D341Med (cell line): ENCODE measurements at places on chromosomes 5 and 9.

GRCh38 chr9:2159521-2160454, 144.6 kb downstream of the SMARCA2 start:
- no peak for DNase-seq

DNA sequence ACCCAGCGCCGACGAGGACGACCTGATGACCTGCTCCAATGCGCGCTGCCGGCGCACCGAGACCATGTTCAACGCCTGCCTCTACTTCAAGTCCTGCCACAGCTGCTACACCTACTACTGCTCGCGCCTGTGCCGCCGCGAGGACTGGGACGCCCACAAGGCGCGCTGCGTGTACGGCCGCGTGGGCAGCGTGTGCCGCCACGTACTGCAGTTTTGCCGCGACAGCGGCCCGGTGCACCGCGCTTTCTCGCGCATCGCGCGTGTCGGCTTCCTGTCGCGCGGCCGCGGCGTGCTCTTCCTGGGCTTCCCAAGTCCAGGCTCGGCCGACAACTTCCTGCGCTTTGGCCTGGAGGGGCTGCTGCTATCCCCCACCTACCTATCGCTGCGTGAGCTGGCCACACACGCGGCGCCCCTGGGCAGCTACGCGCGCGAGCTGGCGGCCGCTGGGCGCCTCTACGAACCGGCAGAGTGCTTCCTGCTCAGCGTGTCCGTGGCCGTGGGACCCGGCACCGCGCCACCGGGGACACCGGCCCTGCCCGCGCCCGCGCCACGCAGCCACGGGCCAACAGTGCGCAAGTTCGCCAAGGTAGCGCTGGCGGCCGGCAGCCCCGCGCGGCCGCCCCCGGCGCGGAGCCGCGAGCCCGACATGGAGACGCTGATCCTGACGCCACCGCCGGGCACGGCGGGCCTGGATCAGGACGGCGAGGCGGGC, 2.7 kb upstream of the PHPT1 start:
- no peak for DNase-seq

- peak; percentile 81 for DNase-seq
Observed at GRCh38 chr5:151115272-151115905, 34.6 kb upstream of the TNIP1 start.

- no peak for DNase-seq
Observed at GRCh38 chr5:113607361-113607760, 93.9 kb downstream of the YTHDC2 start.

GRCh38 chr9:132744881-132745755, 74.9 kb downstream of the GTF3C4 start:
- peak; percentile 86 for DNase-seq

DNA sequence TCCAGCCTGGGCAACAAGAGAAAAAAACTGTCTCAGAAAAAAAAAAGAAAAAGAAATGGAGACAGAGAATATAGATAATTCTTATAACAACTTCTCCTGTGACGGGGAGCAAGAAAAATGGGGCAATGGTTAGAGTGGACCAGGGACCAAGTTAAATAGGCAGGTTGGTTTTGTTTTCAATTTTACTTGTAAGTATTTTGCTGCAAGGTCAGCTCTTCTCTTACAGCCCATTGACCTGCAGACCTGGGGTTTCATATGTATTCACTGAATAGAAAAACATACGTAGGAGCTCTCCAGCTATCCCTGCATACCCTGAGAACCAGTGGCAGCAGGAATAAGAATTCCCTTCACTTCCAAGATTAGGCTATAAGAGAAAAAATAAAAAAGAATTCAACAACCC, 29.2 kb upstream of the IL13 start:
- no peak for DNase-seq

GRCh38 chr5:139666551-139666950, 18.4 kb downstream of the CXXC5 start:
- no peak for DNase-seq

GRCh38 chr5:163585206-163585605, 79.8 kb downstream of the MAT2B start:
- no peak for DNase-seq

GRCh38 chr5:149532413-149532812, 18.8 kb downstream of the CSNK1A1 start:
- no peak for DNase-seq

DNA sequence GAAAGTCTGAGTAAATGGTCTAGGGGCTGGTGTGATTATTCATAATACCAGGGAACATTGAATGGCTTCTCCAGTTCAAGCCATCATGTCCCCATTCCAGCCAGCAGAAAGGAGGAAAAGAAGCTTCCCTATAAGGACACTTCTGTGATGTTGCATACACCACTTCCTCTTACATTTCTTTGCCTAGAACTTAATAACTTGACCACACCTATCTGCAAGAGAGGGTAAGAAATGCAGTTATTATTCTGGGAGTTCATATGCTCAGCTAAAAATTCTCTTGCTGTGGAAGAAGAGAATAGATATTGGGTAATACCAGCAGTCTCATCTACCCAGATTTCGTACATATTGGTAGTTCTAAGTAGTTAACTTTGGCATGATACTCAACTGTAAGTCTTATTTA, 166.1 kb downstream of the SLC28A3 start:
- DNase-seq, result no peak

- no peak for DNase-seq
Observed at GRCh38 chr5:116484645-116485044, 90.0 kb downstream of the SEMA6A start.

GRCh38 chr5:94849821-94850736, 231.6 kb downstream of the SLF1 start:
- peak; percentile 45 for DNase-seq

DNA sequence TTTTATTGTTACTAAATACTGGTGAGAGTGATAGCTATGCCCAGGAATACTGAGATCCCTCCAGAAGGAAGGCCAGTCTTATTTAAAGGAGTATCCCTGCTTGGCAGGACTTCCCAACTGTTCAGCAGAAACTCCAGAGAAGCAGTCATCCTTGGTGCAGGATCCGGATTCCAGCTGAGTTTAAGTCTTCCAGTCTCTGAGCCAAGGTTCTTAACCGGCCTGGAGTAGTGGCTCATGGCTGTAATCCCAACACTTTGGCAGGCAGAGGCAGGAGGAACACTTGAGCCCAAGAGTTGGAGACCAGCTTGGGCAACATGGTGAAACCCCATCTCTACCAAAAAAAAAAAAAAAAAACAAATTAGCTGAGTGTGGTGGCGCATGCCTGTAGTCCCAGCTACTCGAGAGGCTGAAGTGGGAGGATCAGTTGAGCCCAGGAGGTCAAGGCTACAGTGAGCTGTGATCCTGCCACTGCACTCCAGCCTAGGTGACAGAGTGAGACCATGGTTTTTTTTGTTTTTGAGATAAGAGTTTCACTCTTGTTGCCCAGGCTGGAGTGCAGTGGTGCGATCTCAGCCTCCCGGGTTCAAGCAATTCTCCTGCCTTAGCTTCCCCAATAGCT, 7.6 kb downstream of the NAIF1 start:
- DNase-seq, result no peak

DNA sequence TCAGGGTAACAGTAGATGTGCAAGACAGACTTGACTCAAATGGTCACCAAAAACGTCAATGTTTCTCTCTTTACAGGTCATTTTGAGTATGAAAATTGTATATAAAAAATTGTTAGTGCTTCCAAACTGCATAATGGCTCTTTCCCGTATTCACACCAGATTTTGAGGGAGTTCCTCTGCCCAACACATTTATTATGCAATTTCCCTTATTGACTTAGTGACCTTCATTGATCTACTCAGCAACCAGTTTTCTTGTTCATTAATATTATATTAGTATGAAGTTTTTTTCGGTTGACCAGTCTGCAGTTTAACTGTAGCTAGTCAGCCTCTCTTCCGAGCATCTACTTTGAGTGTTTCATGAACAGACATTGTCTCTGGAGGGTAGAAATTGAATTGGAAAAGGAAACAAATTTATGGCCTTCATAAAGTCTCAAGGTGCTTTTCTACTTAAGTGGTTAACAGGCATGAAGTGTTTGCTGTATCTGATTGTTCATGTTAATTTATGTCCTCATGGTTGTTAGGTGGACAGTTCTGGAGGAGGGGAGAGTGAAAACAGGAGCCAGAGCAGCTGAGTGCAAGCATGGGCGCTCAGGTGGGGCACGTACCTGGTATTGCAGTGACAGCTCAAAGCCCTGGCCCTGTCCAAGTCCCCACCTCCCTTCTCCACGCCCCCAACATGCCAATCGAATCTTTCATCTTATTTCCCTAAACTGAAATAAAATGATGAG, 240.2 kb downstream of the RFK start:
- DNase-seq, result no peak

DNA sequence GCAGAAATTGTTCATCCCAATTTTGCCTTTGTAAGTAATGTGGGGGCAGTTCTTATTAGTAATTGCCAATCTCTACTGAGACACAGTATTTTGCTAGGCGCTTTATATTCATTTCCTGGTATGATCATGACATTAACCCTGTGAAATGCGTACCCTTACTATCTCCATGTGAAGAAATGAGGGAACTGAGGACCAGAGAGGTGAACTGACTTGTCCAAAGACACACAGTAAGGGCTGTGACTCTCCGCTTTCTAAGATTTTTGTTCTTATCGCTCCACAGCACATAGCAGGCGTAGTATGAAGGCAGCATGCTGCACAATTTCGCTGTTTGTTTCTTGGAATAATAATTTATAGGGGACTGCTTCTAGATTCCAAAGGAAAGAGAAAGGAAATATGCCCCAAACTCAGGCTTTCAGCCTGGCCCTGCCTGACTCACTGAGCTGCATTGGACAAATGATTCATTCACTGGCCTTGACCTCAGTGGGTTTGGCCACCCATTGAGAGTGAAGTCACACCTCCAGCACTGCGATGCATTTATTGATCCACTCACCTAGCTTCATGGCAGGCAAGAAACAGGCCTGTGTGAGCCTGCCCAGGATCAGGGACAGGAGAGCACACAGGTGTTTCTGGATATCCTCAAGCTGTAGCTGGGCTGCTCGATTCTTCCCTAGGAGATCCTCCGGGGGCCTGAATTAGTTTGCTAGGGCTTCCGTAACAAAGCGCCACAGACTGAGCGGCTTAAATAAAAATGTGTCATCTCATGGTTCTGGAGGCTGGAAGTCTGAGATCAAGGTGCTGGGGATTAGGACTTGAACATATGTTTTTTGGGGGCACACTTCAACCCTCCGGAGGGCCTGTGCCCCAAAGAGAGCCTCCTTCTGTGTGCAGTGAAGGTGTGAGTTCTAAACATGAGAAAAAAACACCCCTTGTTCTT, 7.2 kb upstream of the DUSP1 start:
- no peak for DNase-seq

DNA sequence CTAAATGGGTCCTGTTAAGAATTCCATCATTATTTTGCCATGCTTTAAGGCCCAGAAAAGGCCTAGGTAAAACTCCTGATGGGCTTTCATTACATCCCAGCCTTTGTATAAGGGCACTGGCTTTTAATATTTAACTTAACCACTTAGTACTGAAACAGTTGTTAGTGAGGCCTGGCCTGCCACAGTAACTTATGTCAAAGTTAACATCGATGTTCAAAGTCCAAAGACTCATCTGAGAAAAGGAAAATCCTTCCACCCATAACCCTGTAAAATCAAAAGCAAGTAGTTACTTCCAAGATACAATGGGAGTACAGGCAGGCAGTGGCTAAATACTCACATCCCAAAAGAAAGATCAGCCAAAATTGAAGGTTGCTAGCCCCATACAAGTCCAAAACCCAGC, 15.0 kb upstream of the UGT3A1 start:
- no peak for DNase-seq

- no peak for DNase-seq
Observed at GRCh38 chr9:75830303-75830702, 60.2 kb upstream of the PCSK5 start.

DNA sequence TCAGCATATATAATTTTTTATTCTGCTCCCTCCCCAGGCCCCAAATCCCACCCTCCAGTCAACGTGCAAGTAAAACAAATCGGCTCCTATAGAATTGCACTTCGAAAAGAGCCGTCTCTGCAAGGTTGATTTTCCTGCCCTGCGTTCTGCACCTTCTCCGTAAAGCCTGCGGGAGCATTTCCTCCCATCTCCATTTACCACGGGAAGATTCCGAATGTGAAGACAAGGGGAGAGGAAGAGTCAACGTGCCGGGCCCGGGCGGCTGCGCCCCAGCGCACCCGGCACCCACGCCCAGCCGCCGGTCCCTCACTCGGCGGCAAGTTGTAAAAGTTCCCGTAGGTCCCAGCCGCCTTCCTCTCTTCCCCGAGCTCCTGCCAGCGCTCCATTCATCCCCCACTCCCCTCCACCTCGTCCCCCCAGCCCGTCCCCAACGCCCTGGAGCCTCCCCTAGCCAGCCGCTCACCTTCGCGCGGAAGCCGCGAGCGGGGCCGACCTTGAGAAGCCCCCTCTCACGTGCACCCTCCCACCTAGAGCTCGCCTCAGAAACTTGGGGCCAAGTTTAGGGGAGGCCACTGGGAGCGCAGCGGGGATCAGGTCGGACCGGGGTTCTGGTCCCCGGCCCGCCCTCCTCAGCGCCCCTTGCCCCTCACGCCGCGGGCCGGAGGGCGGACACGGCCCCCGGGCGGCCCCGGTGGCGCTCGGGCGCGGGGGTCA, 431 bp downstream of the BNC2 start:
- DNase-seq, result peak; percentile 46

DNA sequence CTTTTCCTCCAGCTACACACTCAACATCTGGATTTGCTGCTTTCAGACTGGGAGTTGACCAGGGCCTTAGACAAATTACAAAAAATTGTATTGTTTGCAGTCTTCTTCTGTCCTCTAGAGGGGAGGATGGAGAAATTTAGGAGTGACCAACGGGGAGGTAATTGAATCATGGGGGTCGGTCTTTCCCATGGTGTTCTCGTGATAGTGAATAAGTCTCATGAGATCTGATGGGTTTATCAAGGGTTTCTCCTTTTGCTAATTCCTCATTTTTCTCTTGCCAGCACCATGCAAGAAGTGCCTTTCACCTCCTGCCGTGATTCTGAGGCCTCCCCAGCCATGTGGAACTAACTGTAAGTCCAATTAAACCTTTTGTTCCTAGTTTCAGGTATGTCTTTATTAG, 4.2 kb downstream of the IFNA8 start:
- DNase-seq, result no peak

DNA sequence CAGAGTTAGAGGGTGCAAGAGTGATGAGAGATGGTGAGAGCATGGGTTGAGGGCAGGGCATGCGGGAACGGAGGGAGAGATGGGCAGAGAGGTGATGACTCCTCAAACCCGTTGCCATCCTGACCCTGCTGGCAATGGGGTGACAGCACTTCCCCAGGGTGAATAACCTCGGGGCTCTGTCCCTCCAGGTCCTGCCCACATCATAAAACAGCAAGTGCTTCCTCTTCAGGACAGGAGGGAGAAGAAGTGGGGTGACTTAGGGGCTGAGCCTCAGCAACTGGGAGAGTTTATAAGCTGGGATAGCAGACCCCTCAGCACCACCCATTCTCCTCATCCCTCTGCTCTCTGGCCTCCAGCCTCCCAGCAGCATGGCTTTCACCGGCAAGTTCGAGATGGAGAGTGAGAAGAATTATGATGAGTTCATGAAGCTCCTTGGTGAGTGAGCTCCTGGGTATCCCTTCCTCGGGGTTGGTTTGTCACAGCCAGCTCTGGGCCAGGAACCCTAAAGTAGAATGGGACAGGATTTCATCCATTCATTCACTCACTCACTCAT, at the start of gene FABP6:
TSS of gene FABP6 (plus strand) at position 317 of the 553 bp plus-strand sequence. CDS start at position 369, 52 bp downstream.
- no peak for DNase-seq
